ENCODE measurements at places on chromosomes 5 and 9.

- no peak for DNase-seq
- peaks cover 76% of the 10 kb centered on the region for H3K4me1 ChIP-seq
- no peaks in the 10 kb centered on the region for H3K27me3 ChIP-seq
These were observed 364.1 kb downstream of the DEPDC1B start for GRCh38 chr5:60335913-60336312.

DNA sequence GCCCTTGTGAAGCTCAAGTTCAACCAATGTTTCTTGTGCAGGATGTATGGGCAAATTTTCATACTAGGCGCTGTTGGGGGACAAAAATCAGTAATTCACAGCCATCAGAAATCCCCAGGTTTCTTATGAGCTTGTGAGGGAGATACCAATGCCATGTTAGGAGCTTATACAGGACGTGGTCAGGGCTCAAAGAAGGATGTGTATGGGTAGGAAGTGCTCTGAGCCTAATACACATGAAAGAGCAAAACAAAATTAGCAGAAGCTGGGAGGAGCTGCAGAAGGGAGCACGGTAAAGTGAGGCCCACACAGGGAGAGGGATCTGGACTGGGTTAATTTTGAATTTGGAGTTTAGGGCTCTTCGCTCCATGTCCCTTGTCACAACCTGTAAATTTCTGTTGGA is 114.6 kb upstream of the MAP3K1 start:
- DNase-seq, result no peak
- H3K4me1 ChIP-seq, result no peaks in the 10 kb centered on the region
- H3K27ac ChIP-seq, result no peak overlapping the region
- no peak overlapping the region for H3K4me3 ChIP-seq
- H3K36me3 ChIP-seq, result no peaks in the 10 kb centered on the region

DNA sequence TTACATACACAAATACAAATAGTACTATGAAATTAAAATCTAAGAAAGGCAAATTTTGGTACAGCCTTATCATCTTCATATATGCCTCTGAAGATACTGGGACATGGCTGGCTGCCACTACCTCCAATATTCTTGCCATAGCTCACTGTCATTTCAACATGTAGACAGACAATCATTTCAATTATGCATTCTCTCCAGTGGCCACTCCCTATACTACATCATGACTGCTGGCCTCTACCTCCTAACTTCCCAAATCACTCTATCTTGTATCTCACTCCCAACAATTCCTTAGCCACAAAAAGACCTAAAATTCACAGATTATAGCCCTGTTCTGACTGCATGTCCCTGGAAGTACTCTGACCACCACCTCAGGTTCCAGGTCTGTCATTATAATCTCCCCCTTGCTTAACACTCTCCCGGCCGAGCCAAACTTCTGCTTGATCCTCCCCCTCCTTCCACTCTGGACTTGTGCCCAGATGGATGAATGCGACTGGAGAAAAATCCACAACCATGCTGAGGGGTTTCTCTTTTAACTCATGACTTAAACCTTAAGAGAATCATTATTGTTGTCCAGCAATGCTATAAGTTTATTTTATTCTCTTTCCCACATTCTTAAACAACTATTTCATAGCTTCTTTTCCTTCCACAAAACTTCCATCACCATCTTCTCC is 225.3 kb upstream of the TLE4 start:
- H3K27ac ChIP-seq, result no peak overlapping the region
- no peak for DNase-seq
- no peaks in the 10 kb centered on the region for H3K27me3 ChIP-seq
- H3K4me3 ChIP-seq, result no peak overlapping the region
- no peaks in the 10 kb centered on the region for H3K36me3 ChIP-seq

GRCh38 chr9:130394814-130395470 is 49.8 kb upstream of the ASS1 start:
- H3K4me3 ChIP-seq, result no peak overlapping the region
- H3K36me3 ChIP-seq, result no peaks in the 10 kb centered on the region
- no peaks in the 10 kb centered on the region for H3K27me3 ChIP-seq

DNA sequence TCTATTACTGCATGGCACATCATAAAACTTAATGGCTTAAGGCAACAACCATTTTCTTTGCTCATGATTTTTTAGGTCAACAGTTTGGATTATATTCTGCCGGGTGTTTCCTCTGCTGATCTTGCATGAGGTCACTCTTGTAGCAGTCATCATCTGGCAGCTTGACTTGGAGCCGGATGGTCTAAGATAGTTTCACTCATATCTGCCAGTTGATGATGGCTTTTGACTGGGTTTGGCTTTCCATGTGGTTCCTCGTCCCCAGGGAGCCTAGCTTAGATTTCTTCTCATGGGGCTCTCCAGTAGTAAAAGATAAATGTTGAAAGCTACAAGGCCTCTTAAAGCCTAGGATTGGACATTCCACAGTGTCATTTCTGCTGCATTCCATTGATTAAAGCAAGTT is 27.4 kb downstream of the LNPEP start:
- H3K4me3 ChIP-seq, result no peak overlapping the region
- H3K4me1 ChIP-seq, result peaks cover 64% of the 10 kb centered on the region
- H3K36me3 ChIP-seq, result no peaks in the 10 kb centered on the region
- H3K27me3 ChIP-seq, result no peaks in the 10 kb centered on the region
- peak; percentile 71 for DNase-seq
- H3K27ac ChIP-seq, result peak overlapping the region; percentile 21

DNA sequence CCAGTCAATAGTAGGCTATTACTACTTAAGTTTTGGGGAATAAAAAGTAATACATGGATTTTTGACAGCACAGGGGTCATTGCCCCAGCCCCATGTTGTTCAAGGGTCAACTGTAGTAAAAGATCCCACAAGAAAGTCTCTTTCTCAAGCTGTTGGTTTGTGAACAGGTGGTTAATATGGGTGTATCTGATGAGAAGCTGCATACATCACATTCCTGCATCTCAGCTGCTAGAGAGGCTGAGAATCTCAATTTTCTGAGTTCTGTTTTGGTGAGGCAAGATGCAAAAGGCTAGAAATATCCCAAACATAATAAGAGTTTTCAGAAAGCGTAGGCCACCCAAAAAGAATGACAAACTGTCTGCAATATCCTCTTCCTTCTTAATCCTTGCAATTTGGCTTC is 76.8 kb upstream of the DAPK1 start:
- no peaks in the 10 kb centered on the region for H3K36me3 ChIP-seq
- no peak for DNase-seq
- H3K4me1 ChIP-seq, result no peaks in the 10 kb centered on the region
- no peaks in the 10 kb centered on the region for H3K27me3 ChIP-seq
- H3K4me3 ChIP-seq, result no peak overlapping the region

DNA sequence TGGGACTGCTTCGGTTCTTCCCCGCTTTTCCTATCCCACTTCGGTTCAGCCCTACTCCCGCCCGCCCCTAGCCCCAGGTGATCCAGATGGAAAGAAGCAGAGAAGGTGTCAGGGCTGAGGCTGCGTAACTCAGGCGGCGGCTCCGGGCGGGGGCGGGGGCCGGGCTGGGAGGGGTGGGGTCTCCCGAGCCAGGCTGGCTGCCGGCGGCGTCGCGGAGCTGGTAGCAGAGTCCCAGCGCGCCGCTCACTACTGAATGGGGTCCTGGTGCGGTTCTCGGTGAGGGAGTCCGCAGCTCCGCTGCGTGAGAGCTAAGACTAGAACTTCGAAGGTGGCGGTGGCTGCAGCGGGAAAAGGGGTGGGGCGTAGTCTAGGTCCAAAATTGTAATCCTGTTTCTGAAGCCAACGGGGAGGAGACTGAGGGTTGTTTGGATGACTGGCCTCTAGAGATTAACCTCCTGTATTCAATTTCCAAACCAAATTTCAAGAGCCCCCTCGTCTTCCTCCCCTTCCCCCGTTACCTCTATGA is 1.4 kb downstream of the PRR16 start:
- peak overlapping the region; percentile 64 for H3K4me3 ChIP-seq
- H3K27me3 ChIP-seq, result no peaks in the 10 kb centered on the region

DNA sequence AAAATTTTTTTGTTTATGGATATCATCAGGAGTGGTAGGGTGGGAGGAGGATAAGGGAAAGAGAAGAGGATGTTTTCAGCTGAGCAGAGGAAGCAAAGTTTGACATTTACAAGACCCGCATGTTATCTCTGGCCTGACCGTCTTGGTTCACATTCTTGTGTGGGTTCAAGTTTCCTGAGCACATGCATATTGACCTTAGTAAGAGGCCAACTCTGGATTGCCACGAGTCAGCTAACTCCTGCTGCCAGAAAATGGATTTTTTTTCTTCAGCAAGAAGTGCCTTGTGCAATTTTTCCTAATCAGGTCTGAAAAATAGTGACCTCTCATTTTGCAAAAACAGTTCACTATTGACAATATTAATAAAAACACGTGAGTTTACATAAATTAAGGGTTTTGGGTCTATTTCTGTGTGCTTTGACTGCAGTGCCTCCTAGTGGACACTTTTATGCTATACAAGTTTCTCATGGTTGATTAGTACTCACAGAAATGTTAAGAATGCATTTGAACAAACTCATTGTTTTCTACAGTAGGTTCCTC is 27.1 kb upstream of the BASP1 start:
- H3K4me3 ChIP-seq, result no peak overlapping the region
- H3K27ac ChIP-seq, result no peak overlapping the region
- no peaks in the 10 kb centered on the region for H3K36me3 ChIP-seq
- H3K4me1 ChIP-seq, result peaks cover 10% of the 10 kb centered on the region
- H3K27me3 ChIP-seq, result no peaks in the 10 kb centered on the region
- DNase-seq, result peak; percentile 27

- no peaks in the 10 kb centered on the region for H3K27me3 ChIP-seq
- H3K27ac ChIP-seq, result peak overlapping the region; percentile 96
- no peak for DNase-seq
- peaks cover 25% of the 10 kb centered on the region for H3K4me1 ChIP-seq
- peak overlapping the region; percentile 69 for H3K4me3 ChIP-seq
- H3K36me3 ChIP-seq, result peaks cover 5% of the 10 kb centered on the region
These were observed 10.6 kb downstream of the PRDM6 start for GRCh38 chr5:123099514-123100151.

- no peak overlapping the region for H3K4me3 ChIP-seq
- H3K27ac ChIP-seq, result no peak overlapping the region
- peaks cover 14% of the 10 kb centered on the region for H3K36me3 ChIP-seq
- no peak for DNase-seq
- H3K27me3 ChIP-seq, result no peaks in the 10 kb centered on the region
These were observed 19.2 kb upstream of the ZNF131 start for GRCh38 chr5:43101491-43101890.

- no peaks in the 10 kb centered on the region for H3K36me3 ChIP-seq
- H3K27ac ChIP-seq, result no peak overlapping the region
- no peaks in the 10 kb centered on the region for H3K27me3 ChIP-seq
- DNase-seq, result no peak
- H3K4me1 ChIP-seq, result peaks cover 11% of the 10 kb centered on the region
These were observed 31.9 kb upstream of the FANCC start for GRCh38 chr9:95349091-95350038.

- H3K27ac ChIP-seq, result peak overlapping the region; percentile 62
- peaks cover 17% of the 10 kb centered on the region for H3K4me1 ChIP-seq
- no peak overlapping the region for H3K4me3 ChIP-seq
- DNase-seq, result no peak
These were observed 13.5 kb upstream of the NDFIP1 start for GRCh38 chr5:142095035-142095434.

- no peaks in the 10 kb centered on the region for H3K27me3 ChIP-seq
- no peaks in the 10 kb centered on the region for H3K36me3 ChIP-seq
- H3K4me3 ChIP-seq, result no peak overlapping the region
These were observed 56.2 kb upstream of the TNFSF15 start for GRCh38 chr9:114861922-114862605.

DNA sequence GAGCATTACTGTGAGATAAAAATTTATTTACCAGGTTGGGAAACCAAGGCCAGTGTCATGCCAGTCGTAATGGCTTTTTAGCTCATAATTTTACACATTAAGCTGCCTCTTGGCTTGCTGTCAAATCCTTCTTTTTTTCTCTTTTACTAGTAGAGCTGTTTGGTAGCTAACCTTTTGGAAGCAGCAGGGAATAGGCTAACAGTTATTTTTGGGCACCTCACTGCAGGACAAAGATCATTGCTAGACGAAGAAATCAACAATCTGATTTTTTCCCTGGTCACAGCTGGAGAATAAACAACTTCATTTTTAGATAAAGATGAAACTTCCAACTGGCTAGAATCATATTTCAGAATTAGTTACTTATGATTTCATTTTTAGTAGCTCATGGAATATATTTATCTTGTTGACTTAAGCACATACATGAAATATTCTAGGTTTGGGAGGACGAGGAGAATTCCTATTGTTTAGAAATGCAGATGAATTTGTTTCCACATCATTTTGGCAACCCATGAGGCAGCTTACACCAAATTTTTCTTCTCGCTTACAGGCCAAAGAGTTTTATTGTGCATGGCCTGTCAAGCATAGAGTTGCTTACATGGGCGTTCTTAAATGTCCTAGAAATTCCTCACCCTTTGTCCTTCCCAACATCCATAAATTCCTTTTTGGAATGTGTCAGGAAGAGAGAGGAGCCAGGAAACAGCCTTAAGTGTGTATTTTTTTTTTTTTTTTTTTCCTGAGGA is 19.6 kb downstream of the TNC start:
- DNase-seq, result no peak
- peaks cover 14% of the 10 kb centered on the region for H3K4me1 ChIP-seq
- H3K27me3 ChIP-seq, result no peaks in the 10 kb centered on the region
- peak overlapping the region; percentile 62 for H3K27ac ChIP-seq
- H3K36me3 ChIP-seq, result no peaks in the 10 kb centered on the region

- H3K36me3 ChIP-seq, result no peaks in the 10 kb centered on the region
- no peak overlapping the region for H3K4me3 ChIP-seq
- H3K27ac ChIP-seq, result no peak overlapping the region
- DNase-seq, result no peak
- H3K27me3 ChIP-seq, result no peaks in the 10 kb centered on the region
These were observed 17.2 kb downstream of the PPARGC1B start for GRCh38 chr5:149747141-149747832.

DNA sequence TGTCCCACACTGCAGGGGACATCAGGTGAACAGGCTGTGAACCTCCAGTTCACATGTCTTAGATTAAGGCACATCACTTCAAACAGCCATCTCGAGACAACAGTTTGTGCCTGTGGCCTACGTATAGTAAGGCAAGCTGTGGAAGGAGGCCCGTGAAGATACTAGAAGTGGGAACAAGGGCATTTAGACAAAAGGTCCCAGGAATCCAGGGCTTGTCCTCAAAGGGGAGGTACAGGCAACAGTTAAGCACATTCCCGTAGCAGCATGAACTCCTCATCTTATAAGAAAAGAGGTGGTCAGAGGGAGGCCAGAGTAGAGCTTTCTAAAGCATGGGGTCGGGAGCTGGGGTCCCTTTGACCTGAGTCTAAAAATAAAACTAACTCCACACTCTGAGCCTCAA is 122.5 kb upstream of the TRPM3 start:
- no peaks in the 10 kb centered on the region for H3K27me3 ChIP-seq
- no peaks in the 10 kb centered on the region for H3K36me3 ChIP-seq

- no peak overlapping the region for H3K27ac ChIP-seq
- no peak overlapping the region for H3K4me3 ChIP-seq
- no peaks in the 10 kb centered on the region for H3K4me1 ChIP-seq
These were observed 24.8 kb downstream of the MORN5 start for GRCh38 chr9:122184551-122184950.

DNA sequence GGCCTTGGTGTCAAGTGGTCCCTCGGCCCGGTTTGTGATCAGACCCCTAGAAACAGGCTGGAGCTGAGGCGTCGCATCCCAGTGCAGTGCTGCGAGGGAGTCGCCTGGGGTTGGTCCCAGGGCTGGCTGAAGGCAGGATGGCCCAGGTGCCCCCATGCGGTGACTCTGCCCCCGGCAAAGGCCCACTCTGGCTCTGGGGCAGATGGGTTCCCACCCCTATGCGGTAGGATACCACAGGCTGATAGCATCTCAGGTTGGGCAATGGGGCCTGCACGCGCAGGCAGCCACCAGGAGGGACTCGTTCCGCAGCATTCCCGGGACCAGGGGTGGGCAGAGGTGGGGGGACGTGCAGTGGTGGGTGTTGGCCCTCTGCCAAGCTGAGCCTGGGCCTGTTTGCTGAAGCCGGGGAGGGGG is 86.0 kb downstream of the RXRA start:
- no peak overlapping the region for H3K4me3 ChIP-seq
- no peaks in the 10 kb centered on the region for H3K27me3 ChIP-seq
- peaks cover 66% of the 10 kb centered on the region for H3K4me1 ChIP-seq
- no peak overlapping the region for H3K27ac ChIP-seq

Data from tibial artery (tissue), 4 donors.